AG20443 (cell line): ENCODE measurements at places on chromosomes 7 and 10.

DNA sequence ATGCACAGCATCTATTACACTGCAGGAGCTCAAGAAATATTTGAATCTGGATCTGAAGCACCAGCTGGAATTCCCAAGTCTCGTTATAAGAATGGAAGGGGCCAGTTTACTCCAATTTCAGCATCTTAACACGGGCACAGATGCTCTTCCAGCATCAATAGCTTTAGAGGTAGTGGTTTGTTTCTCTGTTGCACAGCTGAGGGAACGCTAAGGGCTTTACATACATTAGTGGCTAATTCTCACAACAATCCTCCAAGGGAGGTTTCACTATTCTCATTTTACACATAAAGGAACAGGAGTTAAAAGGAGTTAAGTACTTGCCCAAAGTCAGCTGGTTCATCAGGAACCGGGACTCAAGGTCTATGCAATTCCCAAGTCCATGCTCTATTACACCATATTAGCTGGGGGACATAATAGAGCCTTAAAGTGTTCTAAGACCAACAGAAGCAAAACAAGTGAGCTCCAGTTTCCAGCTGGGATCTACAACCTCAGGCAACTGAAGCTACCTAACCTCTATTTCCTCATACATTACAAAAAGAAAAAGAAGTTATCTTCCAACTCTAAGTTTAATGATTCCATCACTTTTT lies 9.9 kb downstream of the XPNPEP1 start:
- DNase-seq, result no peak

- DNase-seq, result peak; percentile 86
Measured at GRCh38 chr10:91162495-91163268, 57.8 kb upstream of the PCGF5 start.

DNA sequence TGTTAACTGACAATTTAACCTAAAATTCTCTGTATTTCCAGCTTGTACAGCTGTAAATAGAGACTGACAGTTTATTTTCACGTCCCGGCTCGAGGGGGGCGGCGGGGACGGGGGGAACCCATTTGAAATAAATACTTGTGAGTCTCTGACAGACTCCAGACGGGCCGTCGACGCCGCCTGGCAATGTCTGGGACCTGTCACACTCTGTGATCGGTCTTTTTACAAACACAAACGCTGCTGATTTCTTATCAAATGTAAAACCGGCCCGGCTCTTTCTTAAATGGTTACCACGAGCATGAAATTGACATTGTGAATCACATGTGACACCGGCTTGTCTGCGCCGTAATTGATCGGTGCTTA lies 57.0 kb downstream of the UNCX start:
- no peak for DNase-seq

DNA sequence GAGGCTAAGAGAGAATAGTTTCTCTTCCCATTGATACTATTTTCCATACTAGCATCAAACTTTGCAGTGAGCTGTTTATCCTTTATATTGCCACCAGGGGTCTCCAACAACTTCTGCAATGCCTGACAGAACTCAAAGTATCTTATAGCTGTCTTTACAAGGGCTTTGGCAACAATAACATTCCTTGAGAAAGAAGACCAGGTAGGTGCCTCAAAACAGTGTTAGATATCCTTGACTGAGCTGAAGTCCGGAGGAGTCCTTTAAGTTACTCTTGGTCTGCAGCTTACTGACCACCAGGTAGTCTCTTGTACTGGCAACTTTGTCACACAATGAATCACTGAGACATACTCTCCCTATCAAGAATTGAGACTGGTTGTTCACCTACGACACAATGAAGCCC lies 30.0 kb upstream of the TES start:
- DNase-seq, result peak; percentile 56

DNA sequence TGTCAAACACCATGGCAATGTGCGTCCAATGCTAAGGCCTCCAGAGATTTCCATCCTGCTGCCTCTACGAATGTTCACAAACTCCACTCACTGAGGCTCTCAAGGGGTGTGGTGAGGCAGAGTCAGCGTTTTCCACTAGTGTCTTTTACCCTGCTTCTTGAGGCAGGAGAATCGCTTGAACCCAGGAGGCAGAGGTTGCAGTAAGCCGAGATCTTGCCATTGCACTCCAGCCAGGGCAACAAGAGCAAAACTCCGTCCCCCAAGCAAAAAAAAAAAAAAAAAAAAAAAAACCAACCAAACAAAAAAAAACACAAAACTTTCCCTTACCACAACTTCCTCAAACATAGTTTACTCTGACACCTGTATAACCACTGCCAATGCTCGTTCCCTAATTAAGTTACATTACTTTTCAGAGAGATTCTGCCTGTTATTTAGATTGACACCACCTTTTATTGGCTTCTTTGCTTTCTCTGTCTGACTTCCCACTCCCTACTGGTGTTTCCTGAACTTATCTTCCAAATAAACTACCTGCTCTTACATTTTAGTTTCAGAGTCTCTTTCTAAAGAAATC lies 102.1 kb upstream of the ZNF746 start:
- DNase-seq, result no peak

- DNase-seq, result no peak
Measured at GRCh38 chr7:51324206-51324898, 7.7 kb upstream of the COBL start.

- no peak for DNase-seq
Measured at GRCh38 chr7:4240042-4240441, 442.1 kb upstream of the FOXK1 start.

DNA sequence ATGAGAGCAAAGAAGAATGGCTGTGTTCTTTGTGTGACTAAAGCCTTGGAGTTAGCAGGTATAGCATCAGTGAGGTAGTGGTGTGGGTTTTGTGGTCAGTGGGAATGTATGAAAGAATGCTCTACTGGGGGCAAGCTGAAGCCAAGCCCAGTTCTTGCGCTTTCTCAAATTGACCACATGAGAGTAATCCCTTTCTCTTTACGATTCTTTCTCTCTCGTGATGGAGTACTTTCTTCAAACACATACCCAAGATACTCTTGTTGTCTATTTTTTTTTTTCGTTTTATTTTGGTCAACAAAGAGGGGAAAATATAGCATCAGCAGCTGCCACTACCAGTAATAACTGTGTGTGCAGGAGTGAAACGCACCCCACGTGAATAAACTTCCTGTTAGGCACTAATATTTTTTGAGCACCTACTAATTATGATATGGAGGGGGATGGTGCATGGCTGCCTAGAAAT lies 8.4 kb upstream of the PANK1 start:
- DNase-seq, result no peak

- DNase-seq, result no peak
Measured at GRCh38 chr7:48083114-48083830, 5.8 kb upstream of the UPP1 start.

DNA sequence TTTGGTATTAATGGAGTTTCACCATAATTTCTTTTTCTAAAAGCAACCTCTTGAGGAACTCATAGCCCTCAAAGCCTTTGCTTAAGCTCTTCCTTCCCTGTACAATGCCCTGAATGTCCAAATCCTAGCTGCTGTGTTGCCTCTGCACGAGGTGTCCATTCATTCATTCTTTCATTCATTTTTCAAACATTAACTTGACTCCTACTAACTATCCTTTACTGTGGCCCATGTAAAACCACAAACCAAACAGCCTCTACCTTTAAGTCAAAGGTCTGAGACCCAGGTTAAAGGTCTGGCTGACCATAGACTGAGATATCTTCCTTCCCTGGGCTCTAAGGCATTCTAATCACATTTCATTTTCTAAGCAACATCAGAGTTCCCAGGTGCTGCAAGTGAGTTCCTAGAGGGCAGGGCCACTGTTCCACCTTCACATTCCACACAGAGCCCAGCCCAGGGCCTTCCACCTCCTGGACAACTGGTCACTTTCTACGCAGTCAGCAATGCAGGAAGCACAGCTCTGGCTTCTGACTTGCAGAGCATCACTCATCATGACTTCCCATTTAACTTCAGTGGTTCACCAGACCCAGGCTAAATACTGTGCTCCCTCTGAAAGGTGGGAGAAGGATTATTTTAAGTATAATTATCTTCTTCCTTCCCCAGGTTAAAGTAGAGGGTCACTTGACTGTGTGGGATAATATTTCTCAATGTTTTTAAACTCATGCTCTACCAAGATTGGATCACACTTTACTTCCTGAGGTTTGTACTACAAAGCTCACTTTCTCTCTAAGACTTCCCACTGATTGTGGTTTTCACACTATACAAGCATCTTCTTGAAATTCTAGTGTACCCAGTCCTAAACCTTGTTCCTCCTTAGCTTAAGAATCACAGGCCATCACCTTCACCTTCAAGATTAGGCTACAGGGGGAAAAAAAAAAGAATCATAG lies 19.1 kb downstream of the ATXN7L1 start:
- no peak for DNase-seq
